ENCODE measurements at places on chromosomes 2 and 18.

DNA sequence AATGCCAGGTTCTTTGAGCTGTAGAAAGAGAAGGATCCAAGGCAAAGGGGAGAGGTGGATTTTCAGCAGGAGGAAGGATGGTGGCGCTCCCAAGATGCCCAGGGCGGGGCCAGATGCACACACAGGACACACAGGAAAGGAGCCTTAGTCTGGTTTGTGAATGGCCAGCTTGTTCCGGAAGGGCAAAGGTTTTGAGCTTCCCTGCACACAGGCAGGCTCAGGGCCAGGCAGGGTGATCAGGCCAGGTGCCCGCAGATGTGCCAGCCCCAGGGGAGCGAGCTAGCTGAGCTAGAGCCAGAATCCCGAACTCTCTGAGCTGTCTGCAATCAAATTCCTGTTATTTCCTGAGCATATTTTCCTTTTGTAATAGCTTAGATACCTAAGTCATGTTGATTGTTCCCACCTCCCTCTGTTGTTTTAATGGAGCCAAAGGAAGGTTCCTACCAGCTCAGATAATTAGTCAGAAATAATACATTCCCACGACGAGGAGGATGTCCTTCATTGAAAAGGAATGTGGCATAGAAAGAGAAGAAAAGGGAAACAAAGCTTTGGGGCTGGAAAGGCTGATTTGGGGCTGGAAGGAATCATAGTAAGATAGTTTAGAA, 13.7 kb upstream of the OTOF start:
- DNase-seq, result no peak

- DNase-seq, result no peak
These were observed 274.3 kb upstream of the NRP2 start for GRCh38 chr2:205407984-205408383.

- no peak for DNase-seq
These were observed 48.7 kb upstream of the NBEAL1 start for GRCh38 chr2:202965810-202966460.

GRCh38 chr2:26043862-26044696, 10.2 kb downstream of the RAB10 start:
- DNase-seq, result no peak

DNA sequence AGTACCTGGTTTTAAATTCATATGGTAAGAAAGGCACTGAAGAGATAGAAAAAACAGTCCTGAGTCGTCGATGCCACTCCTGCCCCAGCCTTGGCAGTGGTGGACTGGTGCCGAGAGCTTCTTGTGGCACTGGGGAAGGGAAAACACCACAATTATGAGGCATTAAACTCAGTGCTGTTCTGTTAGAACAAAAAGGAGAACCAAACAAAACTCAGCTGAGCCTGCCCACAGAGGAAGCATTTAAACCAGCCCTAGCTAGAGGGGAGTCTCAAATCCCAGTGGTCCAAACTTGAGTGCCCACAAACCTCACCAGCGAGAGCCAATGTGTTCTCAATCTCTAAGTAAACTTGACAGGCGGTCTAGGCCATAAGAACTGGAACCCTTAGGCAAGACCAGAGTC, 1254.5 kb upstream of the FAM98A start:
- no peak for DNase-seq

DNA sequence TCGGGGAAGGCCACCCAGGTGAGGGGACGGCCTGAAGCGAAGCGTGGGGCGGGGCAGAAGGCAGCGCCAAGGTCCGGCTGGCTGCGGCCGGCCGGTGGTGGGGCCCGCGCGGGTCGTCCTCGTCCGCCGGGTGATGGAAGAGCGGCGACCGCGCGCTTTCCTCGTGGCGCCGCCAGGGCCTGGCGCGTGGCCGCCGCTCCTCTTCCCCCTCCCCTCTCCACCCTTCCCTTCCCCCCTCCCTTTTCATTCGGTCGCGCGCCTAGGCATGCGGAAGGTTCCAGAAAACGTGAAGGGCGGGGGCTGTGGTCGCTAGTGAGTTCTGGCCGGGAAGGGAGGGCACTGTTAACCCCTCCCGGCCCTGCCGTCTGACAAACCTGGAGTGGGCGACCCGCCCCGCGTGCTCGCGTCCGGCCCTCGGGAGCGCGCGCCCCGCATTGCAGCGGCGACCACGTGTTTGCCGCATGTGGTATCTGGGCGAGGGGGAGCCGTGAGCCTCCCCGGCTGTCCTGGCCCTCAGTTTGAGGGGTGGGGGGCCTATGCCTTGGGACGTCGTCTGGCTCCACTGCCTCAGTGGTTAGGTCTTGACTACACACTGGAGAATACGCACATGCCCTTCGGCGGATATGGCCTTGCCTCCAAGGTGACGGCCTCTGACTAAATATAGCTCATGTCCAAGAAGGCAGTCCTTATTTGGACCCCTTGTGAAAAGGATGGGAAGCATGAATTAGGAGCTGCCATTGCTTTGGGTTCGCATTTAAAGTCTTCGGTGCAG, 579 bp downstream of the MAT2A start:
- peak; percentile 42 for DNase-seq

GRCh38 chr2:229104025-229104424, 167.1 kb downstream of the PID1 start:
- DNase-seq, result no peak

- DNase-seq, result no peak
These were observed 425.3 kb downstream of the THSD7B start for GRCh38 chr2:137190411-137191195.

- DNase-seq, result no peak
These were observed 2.8 kb upstream of the KCTD1 start for GRCh38 chr18:26550998-26551694.

GRCh38 chr2:179939259-179939658, 67.8 kb downstream of the CWC22 start:
- no peak for DNase-seq

- DNase-seq, result no peak
These were observed 174.7 kb downstream of the DNER start for GRCh38 chr2:229539628-229540027.
